ENCODE measurements at places on chromosomes 6 and 20. TPM values are rescaled to one million over a fixed set of nuclear protein-coding genes. Genes with fewer than 3 reads are reported as not detected.

DNA sequence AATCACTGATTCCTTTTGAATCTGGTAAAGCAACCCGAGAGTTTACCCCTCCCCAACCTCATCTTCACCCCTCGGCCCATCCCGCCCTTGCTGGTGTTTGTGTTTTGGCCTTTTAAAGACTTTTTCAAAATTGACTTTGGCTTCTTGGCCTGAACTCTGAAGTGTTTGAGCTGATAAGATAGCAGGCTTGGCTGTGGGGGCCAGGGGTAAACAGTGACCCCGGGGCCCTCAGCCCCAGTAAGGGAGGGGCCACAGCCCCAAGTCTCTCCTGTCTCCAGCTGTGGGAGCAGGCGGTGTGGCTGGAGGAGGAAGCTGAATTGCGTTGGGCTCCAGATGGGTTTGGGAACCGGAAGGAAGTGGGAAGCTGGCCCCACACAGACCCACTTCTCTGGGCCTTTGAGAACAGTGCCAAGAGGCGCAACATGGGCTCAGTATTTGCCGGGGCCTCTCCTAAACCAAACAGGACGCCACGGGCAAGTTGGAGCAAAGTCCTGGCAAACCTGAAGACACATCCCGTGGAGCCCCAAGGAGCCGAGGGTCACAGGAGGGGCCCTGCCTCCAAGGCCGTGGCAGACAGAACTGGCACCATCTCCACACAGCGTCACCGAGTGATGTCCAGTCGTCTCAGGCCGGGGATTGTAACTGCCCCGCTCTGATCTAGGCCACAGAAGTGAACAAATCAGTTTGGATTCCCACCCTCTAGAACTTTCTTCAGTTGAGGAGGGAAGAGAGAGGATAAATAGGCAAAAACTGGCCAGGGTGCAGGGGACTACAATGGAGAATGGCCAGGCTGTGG is 54.3 kb upstream of the PTPN1 start:
- no peak for DNase-seq

- DNase-seq: no peak
These were observed 13.3 kb upstream of the FAXC start for GRCh38 chr6:99362678-99363268.

DNA sequence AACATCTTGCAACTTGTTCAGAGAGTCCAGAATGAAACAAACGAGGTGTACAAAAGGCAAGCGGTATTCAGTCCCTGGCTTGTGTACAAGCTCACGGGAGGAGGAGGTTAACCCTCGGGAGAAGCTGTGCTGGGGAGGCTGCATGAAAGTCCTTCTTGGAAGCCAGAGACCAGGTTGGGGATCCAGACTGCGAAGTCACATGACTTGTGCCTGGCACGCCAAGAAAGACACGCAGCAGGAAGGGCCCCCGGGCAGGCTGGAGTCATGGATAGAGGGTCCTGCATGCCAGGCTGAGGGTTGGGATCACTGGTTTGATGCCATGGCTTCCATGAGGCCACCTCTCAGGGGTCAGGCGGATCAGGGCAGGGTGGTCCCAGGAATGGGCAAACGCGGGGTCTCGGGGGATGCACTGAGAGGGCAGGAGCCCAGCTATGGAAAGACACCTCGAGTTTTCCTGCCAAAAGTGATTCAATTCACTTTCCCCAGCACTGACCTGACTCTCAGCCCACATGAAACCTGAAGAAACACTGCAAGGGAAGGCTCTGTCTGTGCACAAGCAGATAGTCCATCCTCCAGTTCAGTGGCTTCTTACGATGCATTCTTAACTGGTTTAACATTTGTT is 79.4 kb downstream of the DLL1 start:
- no peak for DNase-seq

DNA sequence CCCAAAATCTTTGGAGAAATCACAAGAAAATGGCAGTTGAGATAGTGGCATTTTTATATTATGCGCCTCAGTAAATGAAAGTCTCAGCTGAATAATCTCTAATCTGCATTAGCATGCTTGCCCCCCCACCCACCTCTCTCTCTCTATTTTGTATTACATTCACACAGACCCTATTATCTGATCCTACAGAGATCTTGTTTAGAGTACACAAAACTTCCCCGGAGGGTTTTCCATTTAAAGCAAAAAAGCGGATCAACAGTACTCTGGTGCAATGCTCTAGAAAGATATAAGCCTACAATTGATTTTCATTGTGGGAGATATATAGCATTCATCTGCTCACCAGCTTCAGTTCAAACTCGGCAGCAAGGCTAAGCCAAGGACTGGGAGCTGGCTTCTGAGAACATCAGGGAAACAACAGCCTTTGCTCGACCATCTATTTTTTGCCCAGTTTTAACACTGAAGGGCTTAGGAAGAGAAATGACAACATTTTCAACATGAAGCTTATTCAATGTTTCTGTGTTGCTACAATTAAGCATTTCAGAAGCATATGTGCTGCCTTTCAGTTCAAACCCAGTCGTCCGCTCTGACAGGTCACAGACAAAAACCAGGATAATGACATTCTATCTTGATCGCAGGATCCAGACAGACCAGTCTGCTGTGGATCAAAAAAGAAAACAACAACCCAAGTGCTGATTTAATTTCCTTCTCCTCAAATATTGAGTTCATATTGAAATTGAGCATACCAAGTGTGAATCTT is 137.6 kb upstream of the ATXN1 start:
- DNase-seq: no peak

DNA sequence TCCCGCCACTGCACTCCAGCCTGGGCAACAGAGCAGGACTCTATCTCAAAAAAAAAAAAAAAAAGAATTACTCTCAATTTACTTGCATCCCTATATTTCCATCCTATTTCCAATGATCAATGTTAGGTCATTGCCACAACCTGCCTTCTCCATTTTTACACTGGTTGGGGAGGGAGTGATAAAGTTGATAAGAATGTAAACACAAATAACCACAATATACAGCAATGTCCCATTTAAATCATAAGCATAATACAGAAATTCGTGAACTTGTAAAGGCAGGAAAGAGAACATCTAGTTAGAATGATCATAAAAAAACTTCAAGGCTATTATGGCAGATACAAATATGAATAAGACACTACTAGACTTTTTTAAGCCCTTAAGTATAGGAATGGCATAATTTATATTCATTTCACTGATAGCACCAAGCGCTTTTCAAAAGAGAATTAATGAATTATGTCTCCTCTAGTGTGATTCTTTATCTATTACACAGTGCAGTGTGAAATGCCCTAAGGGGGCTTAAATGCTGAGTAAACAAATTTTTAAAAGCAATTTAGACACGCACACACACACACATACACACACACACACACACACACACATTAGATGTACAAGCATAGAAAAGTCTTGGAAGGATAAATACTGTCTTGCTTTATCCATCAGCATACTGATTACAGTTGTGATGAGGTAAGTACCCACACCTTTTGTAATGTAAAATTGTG is 33.5 kb upstream of the RAB23 start:
- DNase-seq: no peak

DNA sequence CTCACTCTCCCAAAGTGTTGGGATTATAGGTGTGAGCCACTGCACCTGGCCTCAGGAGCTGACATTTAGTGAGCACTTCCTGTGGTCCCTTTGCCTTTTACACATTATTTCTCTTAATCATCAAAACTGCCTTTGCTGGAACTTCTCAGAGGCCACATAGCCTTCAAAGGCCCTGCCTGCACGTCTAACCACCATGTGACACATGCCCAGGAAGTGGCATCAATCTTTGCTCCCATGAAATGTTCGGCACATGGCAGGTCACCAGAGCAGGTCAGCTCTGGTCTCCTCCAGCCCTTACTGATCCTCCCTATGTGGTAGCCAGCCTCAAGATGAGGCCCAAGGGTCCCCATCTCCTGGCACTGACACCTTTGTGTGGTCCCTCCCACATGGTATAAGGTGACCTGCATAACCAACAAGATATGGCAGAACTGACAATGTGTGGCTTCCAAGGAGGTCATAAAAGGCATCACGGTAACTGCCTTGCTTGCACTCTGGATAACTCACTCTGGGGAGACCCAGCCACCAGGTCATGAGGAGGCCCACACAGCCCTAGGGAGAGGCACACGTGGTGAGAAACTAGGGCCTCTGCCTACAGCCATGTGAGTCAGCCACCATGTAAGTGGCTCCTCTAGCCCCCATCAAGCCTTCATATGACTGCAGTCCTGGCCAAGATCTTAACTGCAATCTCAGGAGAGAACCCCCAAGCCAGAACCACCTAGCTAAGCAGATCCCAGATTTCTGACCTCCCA is 28.8 kb upstream of the HMGA1 start:
- no peak for DNase-seq

DNA sequence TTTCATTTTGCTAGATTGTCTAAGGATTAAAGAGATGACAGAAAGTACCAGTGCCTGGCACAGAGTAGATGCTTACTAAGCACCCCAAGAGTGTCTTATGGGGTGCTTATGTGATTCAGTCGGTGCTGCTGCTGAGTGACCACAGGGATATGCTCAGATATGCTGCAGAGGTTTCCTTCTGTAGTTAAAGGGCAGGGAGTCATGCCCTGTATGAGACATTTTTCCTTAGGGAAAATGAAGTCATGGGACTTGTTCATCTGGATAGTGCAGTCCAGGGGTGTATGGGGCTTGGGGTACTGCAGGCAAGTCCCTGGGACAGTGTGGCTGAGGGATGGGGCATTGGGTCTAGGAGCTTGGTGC is 25.1 kb downstream of the TOX2 start:
- no peak for DNase-seq

DNA sequence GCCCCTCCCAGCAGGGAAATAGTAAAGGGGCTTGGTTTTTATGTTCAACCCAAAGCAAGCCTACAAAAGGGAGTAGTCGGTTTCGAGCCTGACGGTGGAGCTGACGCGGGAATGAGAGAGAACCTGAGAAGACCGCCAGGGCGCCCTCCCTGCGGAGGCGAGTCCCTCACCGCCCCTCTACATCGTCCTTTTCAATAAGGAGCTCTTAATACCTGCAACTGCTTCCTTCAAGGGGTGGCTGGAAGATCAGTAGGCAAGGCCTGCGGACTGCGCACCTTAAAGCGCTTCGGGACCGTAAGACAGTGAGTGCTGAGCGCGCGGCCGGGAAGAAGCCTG is 709 bp upstream of the ZNF76 start:
- DNase-seq: no peak

DNA sequence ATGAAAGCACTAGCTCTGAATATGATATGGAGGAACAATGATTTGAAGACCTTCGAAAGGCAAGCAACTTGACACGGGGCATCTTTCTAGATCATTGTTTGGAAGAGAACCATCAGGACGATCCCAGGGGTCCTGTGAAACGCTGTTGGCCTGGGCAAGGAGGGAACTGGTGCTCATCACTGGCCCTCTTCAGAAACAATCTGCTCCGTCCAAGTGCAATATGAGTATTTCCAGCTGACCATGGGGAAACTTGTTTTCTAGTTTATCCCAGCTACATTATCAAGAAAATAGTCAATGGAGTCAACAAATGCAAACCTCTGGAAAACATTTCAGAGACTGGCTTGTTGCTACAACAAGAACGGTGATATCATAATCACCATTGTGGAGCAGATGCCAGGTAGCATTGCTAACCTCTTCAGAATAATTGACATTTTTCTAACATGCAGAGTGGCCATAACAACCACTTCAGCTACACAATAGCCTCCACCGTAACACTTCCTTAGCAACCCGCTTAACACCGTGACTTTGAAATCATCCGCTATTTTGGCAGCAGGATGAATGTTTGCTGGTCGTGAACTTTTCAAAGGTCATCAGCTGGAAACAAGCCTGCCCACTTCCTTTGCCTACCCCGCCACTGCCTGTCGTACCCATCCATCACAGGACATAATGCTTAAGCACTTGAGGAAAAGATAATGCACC is 112.0 kb upstream of the PDE10A start:
- DNase-seq: no peak

DNA sequence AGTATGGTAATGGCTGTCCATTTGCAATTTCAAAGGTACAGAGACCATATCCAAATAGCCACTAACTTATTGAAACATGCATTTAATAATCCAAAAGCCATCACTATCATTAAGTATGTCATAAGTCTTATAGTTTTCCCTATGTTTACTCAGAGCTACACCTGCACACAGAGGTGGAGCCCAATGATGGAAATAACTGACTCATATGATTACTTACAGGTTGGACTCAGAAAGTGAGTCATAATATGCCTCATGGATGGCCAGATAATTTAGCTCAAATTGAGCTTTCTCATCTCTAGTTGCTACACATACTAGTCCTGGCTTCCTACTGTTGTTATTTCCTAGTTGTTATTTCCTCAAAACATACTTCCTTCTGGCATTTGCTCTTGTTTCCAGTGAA is 104.4 kb upstream of the KHDRBS2 start:
- DNase-seq: no peak

DNA sequence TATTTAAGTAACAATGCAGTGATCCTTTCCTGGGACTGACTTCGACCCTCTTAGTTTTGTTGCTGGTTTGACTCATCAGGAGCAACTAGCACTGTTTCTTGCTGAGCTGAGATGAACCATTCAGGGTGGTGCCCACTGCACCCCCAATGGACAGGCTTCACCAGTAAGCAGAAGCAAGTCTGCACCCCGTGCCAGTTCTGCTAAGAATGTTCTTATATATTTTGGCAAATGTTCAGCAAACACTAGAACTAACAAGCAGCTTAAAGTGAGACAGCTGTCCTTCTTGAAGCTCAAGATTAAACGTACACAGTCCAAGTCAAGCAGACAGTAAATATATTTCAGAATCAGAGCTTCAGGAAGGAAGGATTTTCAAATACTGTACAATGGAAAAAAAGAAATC is 561.3 kb upstream of the CDH4 start:
- no peak for DNase-seq

GRCh38 chr6:76772951-76773350 is 690.3 kb downstream of the HTR1B start:
- no peak for DNase-seq

DNA sequence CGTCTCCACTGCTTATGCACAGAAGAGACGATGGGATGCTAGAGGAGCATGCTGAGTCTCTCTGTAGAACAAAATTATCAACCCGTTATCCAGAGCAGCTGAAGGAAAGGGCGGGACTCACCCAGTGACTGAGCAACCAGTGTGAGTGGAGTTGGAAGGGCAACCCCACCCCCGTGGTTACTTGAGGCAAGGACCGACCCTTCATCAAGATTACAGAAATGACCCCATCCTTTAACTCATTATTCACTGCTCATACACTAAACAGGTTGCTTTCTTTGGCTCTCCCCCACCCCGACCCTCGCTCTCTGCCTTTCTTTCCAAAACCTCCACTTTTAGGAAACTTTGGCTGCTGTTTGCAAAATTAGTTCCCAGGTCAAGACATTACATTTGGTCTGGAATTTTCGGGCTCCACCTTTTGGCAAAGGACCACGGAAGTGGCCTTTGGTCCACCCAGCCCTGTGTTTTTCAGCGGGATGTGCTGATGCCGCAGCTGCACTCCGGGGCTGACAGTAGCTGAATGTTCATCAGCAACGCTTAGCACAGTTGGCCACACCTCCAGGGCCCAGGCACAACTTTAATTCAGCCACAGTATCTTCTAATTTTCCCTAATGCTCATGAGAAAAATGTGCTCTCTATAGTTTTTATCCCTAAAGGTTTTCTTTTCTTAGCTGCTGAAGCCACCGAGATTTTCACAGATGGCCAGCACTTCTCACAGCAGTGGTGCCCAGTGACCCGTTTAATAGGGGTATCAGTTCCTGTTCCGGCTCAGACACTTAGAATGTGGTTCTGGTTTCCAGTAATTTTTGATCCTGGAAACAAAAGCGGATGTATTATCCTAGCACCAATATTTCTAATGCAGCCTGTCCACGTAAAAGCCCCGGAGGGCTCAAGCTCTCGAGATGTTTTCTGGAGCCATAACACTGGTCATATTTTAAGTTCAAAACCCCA is 103.6 kb upstream of the NXT1 start:
- DNase-seq: no peak

The HTR1E gene
- 0.34 TPM for total RNA-seq

The AFG1L gene
- 9.4 TPM for total RNA-seq

The PI16 gene
- total RNA-seq: not detected

The HRH3 gene
- 13.7 TPM for total RNA-seq

The STK38 gene
- 55.1 TPM for total RNA-seq

The SLC24A3 gene
- total RNA-seq: 9.7 TPM

The DCDC2 gene
- total RNA-seq: not detected

All from glutamatergic neuron (in vitro differentiated cells).